GM12878 (cell line): ENCODE measurements at places on chromosomes 2 and 18.

- no peak for DNase-seq
Observed at GRCh38 chr2:223123855-223124610, 72.0 kb downstream of the KCNE4 start.

- no peak for DNase-seq
Observed at GRCh38 chr18:11851806-11852337, 659 bp downstream of the CHMP1B start.

GRCh38 chr2:242098034-242098433 is 228.5 kb downstream of the RTP5 start:
- no peak for DNase-seq

- DNase-seq = no peak
Observed at GRCh38 chr2:237473878-237474441, 13.1 kb upstream of the MLPH start.

DNA sequence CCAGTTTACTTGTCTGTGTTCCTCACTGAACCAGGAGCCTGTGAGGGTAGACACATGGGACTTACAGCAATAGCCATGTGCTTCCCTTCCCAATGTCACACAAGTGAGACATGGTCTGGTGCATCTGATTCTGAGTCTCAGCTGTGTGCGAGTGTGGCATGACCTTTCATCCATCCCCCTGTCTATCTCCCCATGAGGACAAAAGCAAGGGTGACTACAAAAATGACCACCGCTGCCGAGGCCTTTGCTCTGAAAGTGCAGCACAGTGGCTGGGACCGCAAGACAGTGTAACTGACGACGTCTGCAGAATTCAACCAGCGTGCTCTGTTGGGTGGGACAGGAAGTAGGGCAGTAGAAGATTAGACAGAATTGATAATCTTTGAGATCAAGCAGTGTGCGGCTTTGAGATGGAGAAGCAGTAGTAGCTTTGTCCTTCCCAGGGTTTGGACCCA is 50.5 kb downstream of the RAB31 start:
- no peak for DNase-seq

DNA sequence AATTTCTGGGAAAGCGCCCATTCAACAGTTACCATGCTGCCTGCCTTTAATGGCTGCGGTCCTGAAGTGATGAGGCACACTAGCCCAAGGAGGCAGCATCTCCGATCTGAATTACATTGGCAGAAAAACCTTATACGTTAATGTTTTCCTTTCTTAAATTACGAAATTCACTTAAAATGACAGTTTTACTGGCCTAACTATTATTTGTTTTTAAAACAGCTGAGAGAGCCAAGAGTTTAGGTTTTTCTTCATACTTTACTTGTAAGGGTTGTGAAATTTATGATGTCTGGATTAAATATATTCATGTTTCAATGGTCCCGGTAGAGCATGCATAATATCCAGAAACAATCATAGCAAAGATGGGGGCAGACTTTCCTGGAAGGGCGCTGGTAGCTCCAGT is 115.2 kb upstream of the REV1 start:
- no peak for DNase-seq

DNA sequence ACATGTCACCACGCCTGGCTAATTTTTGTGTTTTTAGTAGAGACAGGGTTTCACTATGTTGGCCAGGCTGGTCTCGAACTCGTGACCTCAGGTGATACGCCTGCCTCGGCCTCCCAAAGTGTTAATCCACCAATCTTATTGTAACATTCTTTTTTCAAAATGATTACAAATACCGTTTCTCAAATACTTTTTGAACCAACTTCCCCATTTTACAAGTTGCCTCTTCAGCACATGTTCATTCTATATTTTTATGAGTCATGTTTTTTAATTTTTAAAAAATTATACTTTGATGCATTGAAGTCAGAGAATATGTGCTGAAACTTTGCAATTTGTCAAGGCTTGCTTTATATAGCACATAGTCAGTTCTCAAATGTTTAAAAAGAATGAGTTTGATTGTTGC is 58.2 kb downstream of the QPCT start:
- DNase-seq = no peak

GRCh38 chr2:55118643-55119083 is 68.4 kb upstream of the RTN4 start:
- DNase-seq = no peak

DNA sequence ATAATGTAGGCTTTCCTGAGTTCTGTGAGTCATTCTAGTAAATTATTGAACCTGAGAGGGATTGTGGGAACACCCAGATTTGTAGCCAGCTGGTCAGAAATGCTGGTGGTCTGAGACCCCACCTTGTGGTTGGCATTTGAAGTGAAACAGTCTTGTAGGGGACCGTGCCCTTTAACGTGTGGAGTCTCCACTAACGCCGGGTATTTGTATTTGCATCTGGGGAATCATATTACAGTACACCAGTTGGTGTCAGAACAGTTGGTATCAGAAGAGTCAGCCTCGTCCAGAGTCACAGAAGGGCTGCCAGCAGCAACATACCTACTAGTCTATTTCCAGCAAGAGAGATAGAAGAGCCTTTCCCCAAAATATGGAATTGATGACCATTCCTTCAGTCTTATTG is 38.3 kb upstream of the PTPN4 start:
- DNase-seq = no peak

- DNase-seq = no peak
Observed at GRCh38 chr18:37543321-37543720, 22.3 kb downstream of the CELF4 start.

GRCh38 chr18:45981821-45982220 is 14.7 kb upstream of the EPG5 start:
- no peak for DNase-seq

GRCh38 chr2:161424394-161424769 is 8.3 kb downstream of the TBR1 start:
- DNase-seq = no peak

GRCh38 chr2:230412371-230412711 is 3.7 kb upstream of the SP100 start:
- no peak for DNase-seq

DNA sequence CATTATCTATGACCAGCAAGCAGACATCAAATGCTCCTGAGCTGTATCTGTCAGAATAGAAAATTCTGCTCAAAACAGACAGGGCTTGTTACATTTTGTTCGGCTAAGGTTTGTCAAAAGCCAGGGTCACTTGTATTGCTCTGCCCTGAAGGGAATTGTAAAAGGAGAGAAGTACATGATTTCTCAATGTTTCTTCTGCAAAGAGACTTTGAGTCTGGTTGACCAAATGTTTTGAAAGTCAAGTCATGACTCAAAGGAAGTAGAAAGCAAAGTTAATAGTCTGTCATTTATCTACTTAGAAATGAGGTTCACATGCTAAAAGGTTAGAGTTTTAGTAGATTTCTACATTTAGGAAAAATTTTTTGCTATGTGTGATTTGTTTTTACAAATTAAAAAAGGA is 1624.1 kb upstream of the ZEB2 start:
- no peak for DNase-seq

DNA sequence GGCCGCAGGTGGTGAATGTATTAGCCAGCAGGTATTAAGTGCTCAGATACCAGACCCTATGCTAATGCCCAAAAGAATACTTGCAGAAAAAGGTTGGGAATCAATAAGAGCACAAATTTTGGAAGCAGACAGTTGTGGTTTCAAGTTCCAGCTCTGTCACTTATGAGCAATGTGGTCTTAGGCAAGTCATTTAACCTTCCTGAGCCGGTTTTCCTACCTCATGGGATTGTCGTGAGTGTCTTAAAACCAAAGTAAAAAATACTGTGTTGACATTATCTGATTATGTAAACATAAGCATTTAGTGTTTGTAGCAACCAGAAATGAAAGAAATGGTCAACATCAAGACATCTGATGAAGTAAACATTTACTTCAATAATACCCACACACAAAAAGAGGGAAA is 93.0 kb upstream of the CHST9 start:
- DNase-seq = no peak

DNA sequence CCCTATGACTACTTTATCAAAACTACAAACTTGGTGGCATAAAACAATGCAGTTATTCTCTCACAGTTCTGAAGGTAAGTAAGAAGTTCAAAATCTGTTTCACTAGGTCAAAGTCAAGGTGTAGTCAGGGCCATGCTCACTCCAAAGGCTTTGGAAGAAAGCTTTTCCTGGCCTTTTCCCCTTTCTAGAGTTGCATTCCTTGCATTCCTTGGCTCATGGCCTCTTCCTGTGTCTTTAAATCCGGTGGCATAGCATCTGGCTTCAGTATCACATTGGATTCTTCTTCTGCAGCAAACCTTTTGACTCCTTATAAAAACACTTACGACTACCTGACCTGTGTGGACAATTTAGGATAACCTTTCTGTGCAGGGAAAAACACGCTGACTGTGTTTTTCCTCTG is 543.5 kb upstream of the HNMT start:
- no peak for DNase-seq

DNA sequence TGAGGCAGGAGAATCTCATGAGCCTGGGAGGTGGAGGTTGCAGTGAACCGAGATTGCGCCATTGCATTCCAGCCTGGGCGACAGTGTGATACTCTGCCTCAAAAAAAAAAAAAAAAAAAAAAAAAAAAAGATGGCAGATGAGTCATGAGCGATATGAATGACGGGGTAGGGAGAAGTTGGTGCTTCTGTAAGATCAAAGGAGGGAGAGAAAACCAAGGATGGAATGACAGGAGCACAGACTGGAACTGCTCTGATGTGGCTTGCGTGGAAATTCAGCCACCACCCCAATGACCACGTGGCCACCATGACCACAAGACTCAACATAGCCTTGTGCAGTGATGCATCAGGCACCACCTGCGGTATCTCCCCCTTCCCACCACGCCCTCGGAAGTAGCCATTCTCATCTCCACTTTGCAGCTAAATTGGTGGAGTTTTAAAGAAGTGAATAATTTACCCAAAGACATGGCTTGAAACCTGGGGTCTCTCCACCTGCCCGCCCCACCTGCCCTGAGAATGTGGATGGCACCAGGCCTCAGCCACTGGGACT is 96.0 kb downstream of the ACKR3 start:
- DNase-seq = no peak

- no peak for DNase-seq
Observed at GRCh38 chr2:46770622-46771021, 145.0 kb downstream of the MCFD2 start.

DNA sequence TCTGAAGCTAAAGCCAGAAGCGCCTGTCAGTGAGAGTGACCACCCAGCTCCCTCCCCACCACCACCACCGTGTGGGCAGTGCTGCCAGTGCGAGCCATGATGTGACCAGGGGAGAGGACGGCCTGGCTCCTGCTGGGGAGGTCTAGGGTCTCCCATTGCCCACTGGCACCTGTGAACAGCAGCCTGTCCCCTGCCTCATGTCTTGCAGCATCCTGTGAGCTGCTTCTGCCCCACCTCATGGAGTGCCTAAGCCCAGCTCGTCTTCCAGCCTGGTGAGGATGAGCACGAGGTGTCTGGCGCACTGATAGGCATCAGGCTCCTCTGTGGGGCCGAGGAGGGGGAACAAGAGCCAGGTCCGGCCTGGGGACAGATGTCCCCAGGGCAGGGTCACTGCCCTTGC is 61.4 kb downstream of the FAM168B start:
- no peak for DNase-seq

GRCh38 chr2:39497082-39497801 is 60.2 kb upstream of the MAP4K3 start:
- no peak for DNase-seq

DNA sequence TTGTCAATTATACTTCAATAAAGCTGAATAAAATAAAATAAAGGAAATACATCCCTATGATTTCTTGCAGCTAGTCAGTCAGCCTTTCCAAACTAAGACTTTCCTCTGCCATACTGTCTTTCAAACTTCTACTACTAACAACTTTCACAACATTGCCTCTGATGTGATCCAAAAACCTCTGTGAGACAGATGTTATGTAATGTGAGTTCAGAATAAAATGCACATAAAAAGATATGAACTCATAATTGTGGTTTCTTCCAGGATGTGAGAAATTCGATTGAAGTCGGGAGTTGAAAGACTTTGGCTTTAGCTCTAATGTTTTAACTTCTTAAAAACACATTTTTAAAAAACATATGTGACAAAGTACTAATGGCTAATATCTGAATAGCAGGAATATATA is 98.7 kb downstream of the PIGN start:
- no peak for DNase-seq

- no peak for DNase-seq
Observed at GRCh38 chr2:126823951-126824350, 74.7 kb upstream of the TEX51 start.

DNA sequence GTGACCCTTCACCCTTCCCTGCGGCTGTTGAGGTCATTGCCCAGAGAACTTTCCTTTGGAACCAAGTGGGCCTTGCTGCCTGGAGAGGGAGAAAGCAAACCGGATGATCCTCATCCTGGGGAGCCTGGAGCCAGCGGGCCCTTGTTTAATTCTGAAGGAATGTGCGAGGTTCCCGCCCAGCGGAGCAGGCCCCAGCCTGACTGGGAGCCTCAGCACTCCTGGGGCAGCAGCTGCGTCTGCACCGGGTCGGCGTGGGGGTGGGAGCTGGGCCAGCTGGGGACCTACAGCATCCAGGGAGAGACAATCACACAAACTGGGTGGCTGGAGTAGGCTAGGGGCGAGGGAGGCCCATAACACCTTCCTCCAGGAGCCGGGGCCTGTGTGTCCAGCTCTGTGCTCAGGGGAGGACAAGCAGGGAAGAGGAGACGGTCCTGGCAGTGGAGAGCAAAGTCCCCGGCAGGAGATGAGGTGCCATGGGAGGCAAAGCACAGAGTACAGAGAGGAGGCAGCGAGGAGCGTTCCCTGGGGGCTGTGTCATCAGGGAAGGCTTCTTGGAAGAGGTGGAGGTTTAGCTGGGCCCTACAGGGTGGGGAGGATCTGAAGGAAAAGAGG is 61.9 kb upstream of the HAAO start:
- DNase-seq = no peak

DNA sequence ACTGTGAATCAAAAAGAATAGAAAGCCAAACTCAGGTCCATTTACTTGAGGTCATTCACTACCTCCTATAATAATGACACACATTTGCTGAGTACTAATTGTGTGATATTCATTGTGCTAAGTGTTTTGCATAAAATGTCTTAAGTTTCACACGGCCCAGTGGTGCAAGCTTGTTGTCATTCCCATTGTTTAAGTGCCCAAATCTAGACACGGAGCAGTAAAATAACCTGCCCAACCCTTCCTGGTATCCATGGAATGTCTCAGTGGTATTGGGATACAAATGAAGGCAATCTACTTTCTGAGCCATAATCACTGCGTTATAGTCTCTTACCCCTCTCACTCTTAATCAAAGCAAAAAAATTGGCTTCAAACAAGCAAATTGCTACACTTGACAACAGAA is 233.3 kb downstream of the NCKAP5 start:
- no peak for DNase-seq

GRCh38 chr2:8682719-8683667 is 1.1 kb downstream of the ID2 start:
- DNase-seq = no peak

DNA sequence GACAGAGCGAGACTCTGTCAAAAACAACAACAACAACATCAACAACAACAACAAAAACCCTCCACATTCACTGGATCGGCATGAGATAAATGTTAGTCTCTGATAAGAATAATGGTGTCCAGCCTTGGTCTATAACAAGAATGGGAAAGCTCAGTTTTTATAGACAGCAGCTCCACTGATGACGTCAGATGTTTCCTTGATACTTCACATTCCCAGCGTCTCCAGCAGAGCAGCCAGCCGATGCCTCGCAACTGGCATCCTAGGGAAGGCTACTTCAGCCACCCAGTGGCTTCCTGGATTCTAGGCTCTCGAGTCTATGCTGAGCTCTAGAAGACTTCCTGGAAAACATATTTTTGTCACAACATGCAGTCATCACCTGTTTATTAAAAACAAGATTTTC is 271.4 kb upstream of the SMIM21 start:
- DNase-seq = no peak

- peak; percentile 23 for DNase-seq
Observed at GRCh38 chr2:47486841-47487497, 84.0 kb downstream of the MSH2 start.
